ENCODE measurements at places on chromosomes 13 and 19.

GRCh38 chr13:41568143-41568971 is 111.0 kb downstream of the RGCC start:
- DNase-seq, result no peak

GRCh38 chr19:10916602-10917001 is 11.8 kb downstream of the YIPF2 start:
- peak; percentile 28 for DNase-seq

DNA sequence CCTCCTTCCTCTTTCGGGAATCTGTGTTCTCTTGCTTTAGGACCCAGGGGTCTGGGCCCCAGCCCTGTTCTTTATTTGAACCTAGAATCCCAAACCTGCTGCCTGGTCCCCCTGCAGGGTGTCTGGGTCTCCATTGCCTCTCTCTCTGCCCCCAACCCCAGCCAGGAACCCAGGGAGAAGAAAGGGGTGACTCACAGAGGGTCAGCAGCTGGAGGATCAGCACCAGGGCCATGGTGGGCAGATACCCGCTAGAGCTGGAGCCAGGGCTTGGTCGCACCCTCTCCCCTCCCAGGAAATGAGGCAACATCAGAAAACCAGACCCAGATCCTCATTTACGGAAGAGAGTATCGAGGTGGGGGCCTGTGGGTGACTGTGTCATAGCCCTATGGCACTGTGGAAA is at the start of gene OSCAR:
Gene OSCAR (minus strand): TSS at position 243 of the 400 bp plus-strand sequence. CDS start 11 bp downstream, at position 232.
- DNase-seq, result no peak

DNA sequence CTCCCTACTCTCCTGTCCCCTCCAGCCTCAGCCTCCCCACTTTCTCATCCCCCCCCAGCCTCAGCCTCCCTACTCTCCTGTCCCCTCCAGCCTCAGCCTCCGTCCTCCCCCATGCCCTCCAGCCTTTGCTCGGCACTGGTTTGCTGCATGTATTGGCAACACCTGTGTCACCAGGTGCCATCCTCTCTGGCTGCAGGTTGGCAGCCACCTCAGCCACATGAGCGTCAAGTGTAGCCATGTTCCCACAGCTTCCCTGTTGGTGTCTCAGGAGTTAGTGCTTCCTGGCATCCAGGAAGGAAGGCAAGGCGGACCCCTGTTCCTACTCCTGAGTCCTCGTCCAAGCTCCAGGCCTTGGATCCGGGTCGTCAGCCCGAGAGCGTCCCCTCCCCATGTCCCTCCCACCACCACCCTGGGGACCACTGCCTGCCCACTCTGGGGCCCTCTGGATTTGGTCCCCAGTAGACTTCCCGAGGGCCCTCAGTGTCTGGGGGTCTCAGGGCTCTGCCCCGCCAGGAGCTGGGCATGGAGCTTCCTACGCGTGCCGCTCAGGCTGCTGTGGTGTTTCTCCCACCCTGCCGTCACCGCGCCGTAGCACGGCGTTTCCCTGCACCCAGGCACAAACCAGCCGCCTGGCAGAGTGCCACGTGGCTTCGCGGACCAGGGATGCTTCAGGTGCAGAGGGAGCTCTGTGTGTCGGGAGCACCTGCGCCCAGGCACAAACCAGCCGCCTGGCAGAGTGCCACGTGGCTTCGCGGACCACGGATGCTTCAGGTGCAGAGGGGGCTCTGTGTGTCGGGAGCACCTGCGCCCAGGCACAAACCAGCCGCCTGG is 128.3 kb upstream of the MCF2L start:
- DNase-seq, result no peak

GRCh38 chr19:39929750-39930149 is 4.7 kb downstream of the FCGBP start:
- DNase-seq, result no peak

DNA sequence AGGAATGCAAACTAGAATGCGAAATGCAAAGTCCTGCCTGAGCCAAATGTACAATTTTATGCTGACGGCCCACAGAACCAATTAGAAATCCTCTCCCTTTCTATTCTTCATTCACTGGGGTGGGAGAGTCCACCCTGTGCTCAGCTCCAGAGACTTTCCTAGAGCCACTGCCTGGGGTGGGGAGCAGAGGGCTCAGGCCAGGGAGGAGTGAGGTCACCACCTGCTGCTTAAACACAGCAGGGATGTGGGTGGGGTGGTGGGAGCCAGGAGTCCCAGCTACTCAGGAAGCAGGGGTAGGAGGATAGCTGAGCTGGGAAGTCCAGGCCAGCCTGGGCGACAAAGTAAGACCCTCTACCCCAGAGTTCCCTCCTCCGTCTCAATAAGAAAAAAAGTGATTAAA is 26.9 kb upstream of the ZNF83 start:
- DNase-seq, result no peak

DNA sequence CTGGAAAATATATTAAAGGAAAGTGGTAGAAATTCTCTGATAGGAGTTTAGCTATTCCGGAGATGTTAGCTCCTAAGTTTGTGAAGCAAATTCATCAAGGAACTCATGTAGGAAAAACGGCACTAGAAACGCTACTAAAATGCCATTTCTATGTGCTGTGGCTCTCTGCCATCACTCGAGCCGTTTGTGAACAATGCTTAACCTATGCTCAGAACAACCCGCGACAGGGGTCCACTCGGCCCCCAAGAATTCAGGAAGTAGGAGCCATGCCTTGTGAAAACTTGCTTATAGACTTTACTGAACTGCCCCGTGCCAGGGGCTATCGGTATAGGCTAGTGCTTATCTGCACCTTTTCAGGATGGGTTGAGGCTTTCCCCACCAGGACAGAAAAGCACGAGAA is 14.2 kb upstream of the SLC15A1 start:
- DNase-seq, result no peak
